ENCODE measurements at places on chromosomes 7 and 10.

- DNase-seq, result peak; percentile 73
Measured at GRCh38 chr7:111561904-111562732, at the start of gene IMMP2L. Gene IMMP2L (minus strand): TSS chr7:111562492.

GRCh38 chr10:14192746-14193145, 138.0 kb downstream of the FRMD4A start:
- DNase-seq, result no peak

GRCh38 chr7:73899731-73900142, 38.8 kb downstream of the TMEM270 start:
- no peak for DNase-seq

DNA sequence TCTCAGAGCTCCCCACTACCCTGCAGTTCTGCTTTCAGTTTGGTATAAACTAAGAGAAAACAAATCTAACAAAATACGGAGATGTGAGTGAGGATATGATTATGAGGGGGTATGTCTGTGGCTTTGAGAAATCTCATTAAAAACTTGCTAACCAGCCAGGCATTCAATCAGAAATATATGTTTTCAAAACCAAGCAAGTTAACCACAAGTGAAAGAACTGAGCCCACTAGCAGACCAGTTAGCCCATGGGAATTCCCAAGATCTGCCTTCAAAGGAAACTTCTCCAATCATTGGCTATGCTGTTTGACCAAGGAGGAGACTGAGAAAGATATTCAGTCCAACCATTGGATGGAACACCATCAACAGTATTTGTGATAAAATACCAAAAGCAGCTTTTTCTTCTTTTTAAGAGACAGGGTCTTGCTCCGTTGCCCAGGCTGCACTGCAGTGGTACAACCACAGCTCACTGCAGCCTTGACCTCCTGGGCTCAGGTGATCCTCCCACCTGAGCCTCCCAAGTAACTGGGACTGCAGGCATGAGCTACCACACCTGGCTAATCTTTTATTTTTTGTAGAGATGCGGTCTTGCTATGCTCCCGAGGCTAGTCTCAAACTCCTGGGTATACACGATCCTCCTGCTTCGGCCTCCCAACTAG, 41.2 kb downstream of the FGFR2 start:
- DNase-seq, result no peak

GRCh38 chr10:84015877-84016595, 123.3 kb upstream of the GHITM start:
- no peak for DNase-seq

DNA sequence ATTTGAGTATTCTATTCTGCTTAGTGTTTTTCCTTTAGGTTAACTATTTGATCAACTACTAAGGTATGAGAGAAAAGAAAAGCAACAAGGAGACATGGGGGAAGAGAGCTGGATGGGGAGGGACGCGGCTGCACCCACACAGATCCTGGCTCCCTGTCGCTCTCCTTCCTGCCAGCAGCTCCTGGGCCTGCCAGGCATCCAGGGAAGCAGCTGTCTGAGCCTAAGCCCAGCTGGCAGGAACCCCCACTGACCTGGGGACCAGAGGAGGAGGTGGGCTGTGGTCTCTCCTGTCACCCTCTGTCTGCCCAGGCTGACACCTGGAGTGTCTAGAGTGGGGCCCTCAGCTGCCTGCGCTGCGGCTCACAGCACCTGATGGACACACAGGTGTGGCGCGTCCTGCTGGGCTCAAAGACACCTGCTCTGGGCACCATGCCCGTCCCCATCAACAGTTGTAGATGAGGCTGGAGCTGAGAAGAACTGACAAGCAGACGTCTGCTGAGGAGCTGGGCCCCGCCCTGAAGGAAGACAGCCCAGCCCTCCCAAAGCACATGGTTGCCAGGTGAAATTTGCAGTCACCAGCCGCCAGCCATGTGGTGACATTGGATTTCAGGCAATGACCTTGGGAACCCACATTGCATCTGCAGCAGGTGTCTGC, 207.9 kb downstream of the PLXNA4 start:
- DNase-seq, result peak; percentile 56

DNA sequence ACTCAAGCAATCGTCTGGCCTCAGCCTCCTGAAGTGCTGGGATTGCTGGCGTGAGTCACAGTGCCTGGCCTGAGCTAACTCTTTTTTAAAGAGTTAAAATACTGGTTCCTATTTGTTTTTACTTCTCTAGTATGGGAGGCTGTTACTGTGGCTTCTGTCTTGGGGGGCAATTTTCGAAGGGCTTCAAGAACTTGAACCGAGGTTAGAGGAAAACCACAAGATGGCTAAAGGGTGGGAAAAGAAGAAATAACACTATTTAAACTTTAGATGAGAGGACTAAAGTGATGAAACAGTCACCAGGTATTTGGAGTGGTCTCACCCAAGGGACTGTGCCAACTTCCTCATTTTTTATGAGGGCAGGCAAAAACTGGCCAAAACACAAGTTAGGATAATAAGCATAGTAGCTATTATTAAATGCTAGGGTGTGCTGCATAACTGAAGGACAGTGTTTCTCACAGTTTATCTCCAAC, 17.8 kb downstream of the MET start:
- DNase-seq, result no peak

- peak; percentile 35 for DNase-seq
Measured at GRCh38 chr7:23373151-23374004, 74.2 kb downstream of the MALSU1 start.

DNA sequence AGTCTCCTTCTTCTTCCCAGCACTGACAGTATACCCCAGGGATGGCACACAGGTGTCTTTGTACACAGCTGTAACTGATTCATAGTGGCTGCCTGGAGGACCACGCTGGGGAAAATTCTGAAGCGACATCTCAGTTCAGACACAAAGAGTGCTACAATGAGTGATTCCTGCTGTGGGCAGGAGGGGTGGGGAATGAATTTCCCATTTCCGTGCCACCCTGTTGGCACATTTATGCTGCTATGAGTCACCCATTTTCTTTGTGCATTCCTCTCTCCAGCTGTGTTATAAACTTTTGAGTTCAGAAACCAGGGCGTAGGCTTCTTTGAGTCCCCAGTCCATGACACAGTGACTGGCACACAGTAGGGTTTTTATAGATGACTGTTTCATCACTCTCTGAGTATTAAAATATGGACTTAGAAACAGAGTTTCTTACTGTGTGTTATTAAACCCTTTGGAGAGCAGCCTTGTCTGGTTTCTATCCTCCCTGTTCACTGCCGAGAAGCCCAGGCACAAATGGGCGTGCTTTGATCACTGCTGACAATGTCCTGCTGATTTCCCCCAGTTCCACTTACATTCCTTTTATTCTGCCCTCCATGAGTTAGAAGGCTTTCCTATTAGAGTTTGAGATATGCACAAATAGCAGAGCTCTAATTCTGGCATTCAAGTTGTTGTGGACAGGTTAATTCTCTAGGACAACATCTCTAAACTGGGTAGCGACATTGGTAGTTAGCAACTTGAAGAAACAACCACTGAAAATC, 24.0 kb upstream of the NPS start:
- no peak for DNase-seq

DNA sequence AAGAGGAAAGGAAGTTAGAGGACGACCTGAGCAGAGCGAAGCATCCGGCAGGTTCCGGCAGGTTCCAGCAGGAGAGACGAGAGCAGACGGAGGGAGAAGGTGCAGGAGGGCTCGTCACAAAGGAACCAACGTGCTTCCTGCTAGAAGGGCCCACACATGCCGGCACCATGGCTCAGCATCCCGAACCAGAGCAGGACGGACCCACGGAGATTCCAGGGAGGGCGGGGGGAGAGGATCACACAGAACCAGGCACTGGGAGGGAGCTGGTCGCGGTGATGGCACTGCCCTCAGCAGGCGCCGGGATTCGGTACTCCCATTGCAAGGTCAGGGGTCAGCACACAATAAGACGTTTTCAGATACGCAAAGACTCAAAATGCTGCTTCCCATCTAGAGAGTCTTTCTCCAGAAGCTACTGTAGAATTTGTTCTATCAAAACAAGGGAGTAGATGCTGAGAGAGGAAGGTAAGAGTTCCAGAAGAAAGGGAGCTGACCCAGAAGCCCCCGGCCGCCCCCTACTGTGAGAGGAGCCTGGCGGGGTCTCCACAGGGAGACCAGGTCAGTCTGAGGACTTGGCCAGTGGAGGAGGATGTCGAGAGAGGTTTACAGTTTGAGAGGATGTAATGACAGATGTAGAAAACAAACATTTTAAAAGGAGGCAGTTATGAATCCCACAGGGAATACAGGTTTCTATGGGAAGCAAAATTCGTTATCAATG, 23.6 kb upstream of the PWWP2B start:
- no peak for DNase-seq

DNA sequence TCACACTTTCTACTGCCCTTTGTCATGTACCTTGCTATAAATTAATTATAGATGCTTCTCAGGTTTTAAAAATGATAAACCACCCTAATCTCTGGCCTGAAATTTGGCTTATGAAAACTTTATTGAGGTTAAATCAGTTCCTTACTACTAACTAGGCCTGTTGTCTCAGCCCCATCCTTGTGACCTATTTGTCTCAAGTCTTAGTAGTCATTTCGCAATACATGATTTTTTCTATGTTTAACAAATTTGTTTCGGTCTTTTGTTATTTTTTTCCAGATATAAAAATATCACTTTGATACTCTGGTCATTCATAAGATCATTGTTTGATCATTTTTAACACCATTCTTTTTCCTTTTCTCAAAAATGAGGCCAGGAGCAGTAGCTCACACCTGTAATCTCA, 411.6 kb downstream of the GFRA1 start:
- no peak for DNase-seq

DNA sequence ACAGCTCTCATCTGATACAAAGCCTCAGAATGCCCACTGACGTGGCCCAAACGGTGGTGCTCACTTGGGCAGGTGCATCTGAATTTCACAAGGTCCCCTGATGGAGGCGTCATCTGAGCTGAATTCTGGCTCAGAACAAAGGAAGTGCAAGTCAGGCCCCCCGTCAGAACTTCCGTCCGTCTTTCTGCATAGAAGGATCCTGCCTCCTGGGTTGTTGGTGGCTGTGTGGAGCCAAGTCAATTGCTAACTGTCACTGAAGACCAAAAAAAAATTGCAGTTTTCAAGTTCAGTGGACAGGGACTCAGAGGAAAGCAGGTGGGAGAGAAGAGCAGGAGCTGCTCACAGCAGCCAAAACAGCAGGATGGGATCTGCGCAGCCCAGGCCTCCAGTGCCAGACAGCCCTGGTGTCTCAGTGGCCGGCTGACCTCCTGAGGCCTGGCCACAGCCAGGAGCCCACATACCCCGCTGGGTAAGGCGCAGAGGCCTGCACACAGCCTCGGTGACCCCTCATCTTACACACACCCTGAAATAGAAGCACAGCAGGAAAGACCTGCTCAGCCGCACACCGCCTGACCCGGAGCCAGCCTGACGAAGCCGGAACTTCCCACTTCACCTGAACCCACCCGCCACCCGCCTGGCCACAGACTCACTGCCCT, 49.4 kb downstream of the PYROXD2 start:
- no peak for DNase-seq

DNA sequence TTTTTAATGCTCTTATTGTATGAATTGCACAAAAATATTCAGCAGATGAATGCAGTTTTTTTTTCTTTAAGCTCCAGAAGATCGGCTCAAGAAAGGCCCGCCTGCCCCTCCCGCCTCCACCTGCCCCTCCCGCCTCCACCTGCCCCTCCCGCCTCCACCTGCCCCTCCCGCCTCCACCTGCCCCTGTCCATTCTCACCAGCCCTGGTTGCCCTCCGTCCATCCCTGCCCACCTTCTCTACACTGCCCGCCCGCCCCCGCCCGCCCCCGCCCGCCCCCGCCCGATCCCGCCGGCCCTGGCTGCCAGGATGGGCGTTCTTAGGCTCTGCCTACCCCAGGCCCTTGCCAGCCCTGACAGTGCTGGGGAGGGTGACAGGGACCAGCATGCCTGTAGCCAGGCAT, 67.4 kb downstream of the GLRX3 start:
- no peak for DNase-seq

DNA sequence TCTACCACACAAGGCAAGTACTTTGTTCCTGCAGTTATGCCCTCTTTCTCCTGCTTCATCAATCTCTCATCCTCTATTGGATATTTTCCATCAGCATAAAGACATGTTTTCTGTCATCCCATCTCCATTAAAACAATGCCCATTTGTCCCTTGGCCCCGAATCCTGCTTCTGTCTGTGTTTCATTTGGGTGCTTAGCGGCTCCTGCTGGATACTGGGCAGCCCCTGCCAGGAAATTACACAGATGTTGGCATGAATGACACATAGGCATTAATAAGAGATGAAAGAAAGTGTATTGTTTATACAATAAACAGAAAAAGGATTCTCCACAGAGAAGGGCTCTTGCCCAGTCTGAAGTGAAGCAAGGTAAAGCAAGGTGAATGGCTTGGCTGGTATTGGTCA, 765.3 kb downstream of the REEP3 start:
- DNase-seq, result no peak

DNA sequence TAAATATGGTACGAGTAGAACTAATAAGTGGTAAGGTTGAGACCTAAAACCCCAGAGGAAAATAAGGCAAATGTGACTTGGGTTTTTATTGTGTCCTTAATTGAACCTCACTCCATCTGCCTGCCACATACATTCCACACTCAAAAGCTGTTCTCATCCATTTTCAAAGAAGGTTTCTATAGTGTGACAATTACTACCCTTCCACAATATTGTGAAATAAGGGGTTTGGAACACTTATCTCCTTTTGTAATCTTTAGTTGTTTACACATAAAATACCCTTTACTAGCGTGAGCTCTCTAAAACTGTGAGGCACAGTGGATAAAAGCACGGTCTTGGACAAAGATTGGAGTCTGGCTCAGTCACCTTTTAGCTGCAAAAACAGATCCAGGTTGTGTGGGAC, 166.6 kb downstream of the THSD7A start:
- DNase-seq, result no peak

GRCh38 chr7:117164620-117165019, 158.2 kb downstream of the WNT2 start:
- no peak for DNase-seq

DNA sequence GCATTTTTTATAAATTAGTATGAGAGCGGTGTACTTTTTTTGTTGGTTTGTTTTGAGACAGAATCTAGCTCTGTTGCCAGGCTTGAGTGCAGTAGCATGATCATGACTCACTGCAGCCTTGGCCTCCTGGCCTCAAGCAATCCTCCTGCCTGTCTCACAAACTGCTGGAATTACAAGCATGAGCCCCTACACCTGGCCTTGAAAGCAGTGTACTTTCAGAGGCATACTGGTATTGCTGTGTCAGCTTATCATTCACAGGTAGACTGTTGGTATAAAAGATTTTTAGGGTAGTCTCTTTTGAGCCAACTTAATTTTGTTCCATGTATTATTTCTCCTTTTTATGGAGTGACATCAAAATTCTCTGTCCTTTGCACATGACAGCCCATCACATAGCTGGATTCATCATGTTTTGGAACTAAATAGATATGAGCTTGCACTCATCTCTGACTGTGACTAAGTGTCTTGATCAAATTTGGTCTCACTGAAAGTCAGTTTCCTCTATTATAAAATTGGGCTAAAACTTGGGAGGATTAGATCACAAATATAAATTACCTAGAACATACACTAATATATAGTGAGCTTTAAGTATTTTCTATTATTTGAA, 12.4 kb downstream of the GNAT3 start:
- DNase-seq, result no peak

- DNase-seq, result no peak
Measured at GRCh38 chr7:131999193-131999592, 442.8 kb upstream of the PODXL start.

GRCh38 chr7:156609010-156609877, 31.3 kb upstream of the RNF32 start:
- DNase-seq, result no peak

- DNase-seq, result no peak
Measured at GRCh38 chr7:78095549-78095948, 297.0 kb downstream of the PHTF2 start.

Data from NCI-H510A (cell line).